IMR-90 (cell line): ENCODE measurements at places on chromosomes 4 and X.

DNA sequence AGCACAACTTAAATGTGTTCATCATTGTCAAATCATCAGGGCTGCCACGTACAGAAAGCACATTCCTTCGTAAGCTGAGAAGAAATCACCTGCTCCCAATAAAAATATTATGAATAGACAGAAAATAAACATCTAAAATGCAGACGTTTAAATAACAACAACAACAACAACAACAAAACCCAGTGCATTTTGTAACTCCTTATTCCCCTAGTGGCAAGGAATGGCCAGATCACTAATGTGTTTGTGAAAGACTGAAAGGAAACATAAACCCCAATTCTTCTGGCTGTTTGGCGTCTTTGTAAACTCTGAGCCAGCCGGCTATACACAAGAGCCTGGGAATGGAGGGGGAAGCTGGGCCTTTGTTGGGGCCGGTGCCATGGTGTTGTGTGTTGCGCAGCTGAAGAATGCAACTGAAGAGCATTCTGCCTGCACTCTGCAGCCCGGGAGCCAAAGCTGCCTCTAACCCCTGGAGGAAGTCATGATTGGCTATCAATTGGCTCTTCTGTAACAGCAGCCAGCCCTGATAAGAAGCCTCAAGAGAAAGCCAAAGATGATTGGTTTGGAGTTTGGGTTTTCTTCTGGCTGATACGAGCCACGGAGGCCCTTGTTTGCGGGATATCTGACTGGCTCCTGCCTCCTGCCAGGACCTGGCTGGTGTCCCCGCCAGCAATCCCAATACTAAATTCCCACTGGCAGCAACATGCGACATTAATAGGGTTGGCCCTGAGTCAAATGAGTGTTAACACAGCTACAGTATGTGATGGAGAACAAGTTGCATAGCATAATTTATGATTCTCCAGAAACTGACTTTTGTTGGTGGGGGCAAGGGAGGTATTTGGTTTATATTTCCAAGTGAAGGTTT is 89.7 kb upstream of the TFDP3 start:
- no peak for DNase-seq

DNA sequence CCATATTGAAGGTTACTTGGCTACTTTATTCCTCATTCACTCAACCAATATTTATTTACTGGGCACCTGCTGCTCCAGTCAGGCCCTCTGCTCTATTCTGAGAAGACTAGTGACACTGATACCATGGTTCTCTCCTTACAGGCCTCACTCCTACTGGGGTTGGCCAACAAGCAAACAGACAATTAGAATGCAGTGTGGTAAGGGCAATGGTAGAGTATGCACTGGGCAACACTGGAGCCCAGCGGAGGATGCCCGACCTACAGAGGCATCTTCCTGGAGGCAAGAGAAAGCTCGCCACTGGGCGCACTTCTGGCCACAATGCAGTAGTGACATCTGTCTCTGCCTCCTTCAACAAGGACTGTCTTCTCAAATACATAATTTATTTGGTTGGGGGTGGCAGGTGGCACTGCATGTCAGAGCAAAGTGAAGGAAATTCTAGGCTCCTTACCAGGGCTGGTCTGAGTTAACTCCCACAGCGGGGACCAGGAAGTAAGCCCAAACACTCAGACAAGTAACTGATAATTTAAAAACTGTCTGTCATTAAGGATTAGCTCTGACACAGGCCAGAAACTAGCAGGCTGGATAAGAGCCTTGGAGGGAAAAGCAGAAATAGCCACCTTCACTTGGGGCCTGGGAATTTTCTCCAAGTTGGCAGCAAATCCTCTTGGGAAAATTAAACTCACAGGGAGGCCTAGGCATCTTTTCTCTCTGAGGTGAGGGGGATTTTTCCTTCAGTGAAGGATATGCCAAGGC is 150.7 kb upstream of the EOLA2 start:
- no peak for DNase-seq

- peak; percentile 6 for DNase-seq
Observed at GRCh38 chr4:184163813-184164212, 53.9 kb downstream of the ENPP6 start.

- peak; percentile 94 for DNase-seq
Observed at GRCh38 chr4:113837397-113837796, 75.9 kb upstream of the CAMK2D start.

DNA sequence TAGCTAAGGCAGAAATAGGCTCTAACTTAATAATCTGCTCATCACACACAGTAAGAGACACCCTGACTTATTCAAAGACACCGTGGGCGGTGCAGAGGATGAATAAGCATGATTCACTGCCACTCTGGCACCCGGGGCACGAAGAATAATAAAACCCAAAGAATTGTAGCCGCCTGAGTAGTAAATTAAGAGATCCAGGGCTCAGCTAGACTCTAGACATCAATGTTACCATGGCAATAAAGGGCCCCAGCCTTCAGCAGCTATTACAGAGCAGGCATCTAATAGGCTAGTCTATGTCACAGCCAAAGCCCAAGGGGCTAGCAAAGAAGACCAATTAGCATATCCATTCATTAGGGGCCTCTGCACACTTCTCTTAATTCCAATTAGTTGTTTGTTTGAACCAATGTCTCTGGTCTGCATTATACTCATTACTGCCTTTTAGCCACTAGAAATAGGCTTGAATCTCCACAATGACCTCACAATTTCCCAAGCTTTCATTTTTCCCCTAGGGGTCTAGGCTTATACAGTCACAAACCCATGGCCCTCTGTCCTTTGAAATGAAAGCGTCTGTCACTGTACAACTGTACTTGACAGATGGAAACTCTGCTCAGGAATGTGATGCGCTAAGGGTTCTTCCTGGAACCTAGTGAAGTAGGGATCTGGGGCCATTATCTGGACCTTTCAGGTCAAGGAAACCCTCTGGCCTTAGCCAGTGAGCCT is 3.0 kb upstream of the ATP1B4 start:
- no peak for DNase-seq
